ENCODE measurements at places on chromosomes 4 and X. TPM values are rescaled to one million over a fixed set of nuclear protein-coding genes. Genes with fewer than 3 reads are reported as not detected.

Gene POLN
- total RNA-seq, result 0.70 TPM

Gene NPY5R
- total RNA-seq, result not detected

Gene PAGE4
- total RNA-seq, result not detected

Gene SLITRK4
- total RNA-seq, result not detected

Gene MYOZ2
- not detected for total RNA-seq

Gene HTN3
- total RNA-seq, result not detected

Gene ARMCX2
- total RNA-seq, result 5.3 TPM

Gene QRFPR
- total RNA-seq, result not detected

Gene HTR2C
- not detected for total RNA-seq

Gene MND1
- 3.5 TPM for total RNA-seq

Gene RAB28
- 11.9 TPM for total RNA-seq

Gene NELFA
- total RNA-seq, result 27.7 TPM

Gene EDNRA
- 7.4 TPM for total RNA-seq

Gene EVC
- 40.4 TPM for total RNA-seq

Gene FAM53A
- total RNA-seq, result 1.5 TPM

Gene TRPC3
- total RNA-seq, result 0.67 TPM

Gene ARHGAP36
- total RNA-seq, result not detected

Gene SPOCK3
- total RNA-seq, result not detected

Gene ASB5
- total RNA-seq, result not detected

Gene TRIM75
- total RNA-seq, result not detected

Gene EREG
- not detected for total RNA-seq

Gene AFM
- total RNA-seq, result not detected

Gene MAGEB3
- not detected for total RNA-seq

Gene HPSE
- 0.83 TPM for total RNA-seq

Gene CENPVL1
- not detected for total RNA-seq

Gene TRIM60
- total RNA-seq, result not detected

Gene CXorf66
- not detected for total RNA-seq

Gene F11
- total RNA-seq, result 3.5 TPM

Gene ALB
- total RNA-seq, result not detected

Gene RAB40A
- not detected for total RNA-seq

Gene ANKRD50
- 9.8 TPM for total RNA-seq

Gene WDFY3
- 77.5 TPM for total RNA-seq

Gene ETDB
- total RNA-seq, result not detected

Gene ARR3
- total RNA-seq, result 3.3 TPM

Gene TENM3
- 1.4 TPM for total RNA-seq

Gene PLXNB3
- 8.9 TPM for total RNA-seq

Gene L1CAM
- 6.7 TPM for total RNA-seq
